Hair follicle dermal papilla cell (primary cell): ENCODE measurements at places on chromosomes 13 and 19. TPM values are rescaled to one million over a fixed set of nuclear protein-coding genes. Genes with fewer than 3 reads are reported as not detected.

KLK11 gene
- total RNA-seq: not detected in 2 replicates

ZNF763 gene
- 0.81 and 0.85 TPM in 2 replicates for total RNA-seq

TMEM255B gene
- 0.49 and 0.73 TPM in 2 replicates for total RNA-seq

KASH5 gene
- total RNA-seq: not detected in 2 replicates

IGSF23 gene
- not detected in 2 replicates for total RNA-seq

CCDC70 gene
- not detected in 2 replicates for total RNA-seq

YJEFN3 gene
- total RNA-seq: 0.24 and 0.49 TPM in 2 replicates

SPACA4 gene
- total RNA-seq: not detected in 2 replicates
